ENCODE measurements at places on chromosomes 13 and 19.

- DNase-seq: no peak
Observed at GRCh38 chr13:113491982-113492381, 1.5 kb upstream of the DCUN1D2 start.

DNA sequence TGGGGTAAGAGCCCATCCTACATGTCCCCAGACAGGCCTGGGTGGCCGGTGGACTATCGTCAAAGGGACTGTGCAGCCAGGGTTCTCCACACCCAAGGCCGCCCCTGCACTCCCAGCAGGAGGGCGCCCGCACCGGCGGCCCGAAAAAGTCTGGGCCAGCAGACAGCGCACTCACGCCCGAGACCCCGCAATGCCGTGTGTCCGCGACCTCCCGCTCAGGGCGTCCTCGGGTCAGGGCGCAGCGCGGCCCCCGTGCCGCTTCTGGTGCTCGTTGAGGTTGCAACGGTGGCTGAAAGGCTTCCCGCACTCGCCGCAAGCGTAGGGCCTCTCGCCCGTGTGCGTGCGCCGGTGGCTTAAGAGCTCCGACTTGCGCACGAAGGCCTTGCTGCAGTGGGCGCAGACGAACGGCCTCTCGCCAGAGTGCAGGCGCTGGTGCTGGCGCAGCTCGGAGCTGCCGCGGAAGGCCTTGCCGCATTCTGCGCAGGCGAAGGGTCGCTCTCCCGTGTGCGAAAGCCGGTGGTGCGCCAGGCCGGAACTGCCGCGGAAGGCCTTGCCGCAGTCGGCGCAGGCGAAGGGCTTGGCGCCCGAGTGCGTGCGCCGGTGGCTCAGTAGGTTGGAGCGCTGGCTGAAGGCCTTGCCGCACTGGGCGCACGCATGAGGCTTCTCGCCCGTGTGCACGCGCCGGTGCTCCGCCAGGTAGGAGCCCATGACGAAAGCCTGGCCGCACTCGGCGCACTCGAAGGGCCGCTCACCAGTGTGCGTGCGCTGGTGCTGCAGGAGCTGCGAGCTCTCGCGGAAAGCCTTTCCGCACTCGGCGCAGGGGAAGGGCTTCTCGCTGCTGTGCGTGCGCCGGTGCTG is 2.8 kb upstream of the A1BG start:
- peak; percentile 47 for DNase-seq

DNA sequence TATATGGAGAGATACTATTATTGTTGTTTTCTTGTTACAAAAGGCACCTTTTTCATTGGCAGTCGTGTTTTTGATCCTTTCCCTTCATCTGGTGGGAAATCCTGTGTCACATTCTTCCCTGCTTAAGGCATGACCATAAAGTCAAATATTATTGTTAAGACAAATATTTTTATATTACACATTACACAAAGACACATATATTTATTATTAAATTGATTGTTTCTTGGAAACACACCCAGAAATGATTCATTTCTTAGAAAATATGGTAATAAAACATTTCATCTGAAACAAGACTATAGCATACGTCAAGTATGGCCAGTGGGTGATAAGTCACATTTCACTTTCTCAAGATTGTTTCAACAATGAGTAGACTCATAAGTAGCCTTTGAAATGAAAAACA is 77.3 kb downstream of the KCTD12 start:
- DNase-seq: no peak

DNA sequence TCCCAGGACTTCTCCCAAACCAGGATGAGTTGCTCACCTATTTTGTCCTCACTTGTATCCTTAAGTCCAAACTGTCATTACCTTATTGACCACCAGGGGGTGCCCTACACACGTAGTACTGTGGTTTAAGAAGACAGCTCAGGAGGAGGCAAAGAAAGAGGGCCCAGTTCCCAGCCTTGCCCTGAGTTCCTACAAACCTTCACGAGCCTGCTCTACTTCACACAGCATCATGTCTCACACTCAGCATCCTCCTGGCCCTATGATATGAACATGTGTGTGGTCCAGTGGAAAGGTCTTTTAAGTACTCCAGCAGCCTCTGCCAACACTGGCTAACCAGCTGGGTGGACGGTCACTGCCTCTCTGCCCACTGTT is 8.1 kb upstream of the ZNF784 start:
- peak; percentile 78 for DNase-seq

- DNase-seq: no peak
Observed at GRCh38 chr13:21297447-21297846, 121.0 kb downstream of the MRPL57 start.

GRCh38 chr13:34749046-34749445 is 193.0 kb upstream of the NBEA start:
- DNase-seq: no peak

DNA sequence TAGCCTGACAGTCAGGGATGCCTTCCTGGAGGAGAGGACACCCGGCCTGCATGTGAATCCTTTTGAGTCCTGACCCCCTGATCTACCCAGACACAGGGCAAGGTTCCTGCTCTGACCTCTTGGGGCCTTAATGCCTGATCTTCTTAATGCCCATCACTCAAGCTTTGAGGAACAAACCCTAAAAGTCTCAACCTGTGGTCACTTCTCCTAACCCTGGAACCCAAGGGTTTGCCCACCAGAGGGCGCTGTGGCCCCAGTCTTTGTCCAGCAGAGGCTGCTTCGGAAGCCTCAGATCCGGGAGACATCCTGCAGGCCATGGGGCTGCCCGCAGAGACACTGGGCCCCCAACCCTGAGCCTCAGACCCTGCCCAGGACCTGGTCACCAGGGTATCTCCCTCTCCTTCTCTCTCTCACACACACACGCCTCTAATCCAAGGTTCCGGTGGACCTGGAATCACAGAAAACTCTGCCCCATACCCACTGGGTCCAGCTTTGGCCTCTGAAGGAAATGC is 9.8 kb upstream of the DPF1 start:
- peak; percentile 69 for DNase-seq

- peak; percentile 77 for DNase-seq
Observed at GRCh38 chr19:49475995-49476880, 2.2 kb downstream of the FLT3LG start.

GRCh38 chr19:46125447-46125846 is 959 bp upstream of the IGFL3 start:
- no peak for DNase-seq

GRCh38 chr13:109983447-109983846 is 197.1 kb upstream of the IRS2 start:
- no peak for DNase-seq

GRCh38 chr19:41193430-41194156 is 574 bp downstream of the CYP2S1 start:
- no peak for DNase-seq

- no peak for DNase-seq
Observed at GRCh38 chr13:34164582-34164981, 346.6 kb downstream of the RFC3 start.

DNA sequence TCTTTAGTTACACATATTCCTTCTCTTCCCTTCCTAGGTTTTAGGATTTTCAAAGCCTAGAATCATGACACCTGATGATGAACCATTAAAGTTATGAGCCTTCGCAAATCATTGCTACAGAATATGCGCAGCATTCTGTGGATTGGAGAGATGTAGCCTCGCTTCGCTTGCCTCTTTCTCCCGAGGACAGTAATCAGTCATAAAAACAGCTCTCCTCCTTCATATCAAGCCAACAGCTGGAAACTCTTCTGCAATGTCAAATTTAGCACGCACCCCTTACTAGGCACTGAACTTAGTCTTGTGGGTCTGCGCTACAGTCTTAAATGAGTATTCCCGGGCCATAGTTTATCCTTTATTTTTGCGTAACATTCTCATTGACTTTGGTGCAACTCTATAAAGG is 79.6 kb downstream of the DACH1 start:
- DNase-seq: no peak

All from CD8-positive, alpha-beta T cell (primary cell).